ENCODE measurements at places on chromosomes 3 and 15. TPM values are rescaled to one million over a fixed set of nuclear protein-coding genes. Genes with fewer than 3 reads are reported as not detected.

DNA sequence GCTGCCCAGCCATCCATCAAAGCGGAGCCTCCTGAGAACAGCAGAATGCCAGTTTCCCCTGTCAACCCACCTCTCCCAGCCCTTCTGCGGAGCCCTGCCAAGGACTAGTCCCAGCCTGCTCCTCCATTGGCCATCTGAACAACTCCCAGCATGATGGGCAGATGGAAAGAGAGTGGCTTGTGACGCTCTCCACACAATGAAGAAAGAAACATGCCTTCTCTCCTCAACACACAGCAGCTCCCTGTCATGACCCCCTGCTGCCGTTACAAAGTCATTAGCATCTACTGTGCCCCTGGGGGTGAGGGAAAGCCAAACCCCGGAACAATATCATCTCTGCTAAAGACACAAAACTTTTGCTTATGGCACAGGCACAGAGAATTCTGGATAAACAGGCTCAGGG lies 33.6 kb downstream of the MECOM start:
- DNase-seq, result no peak

- peak; percentile 37 for DNase-seq
Observed at GRCh38 chr3:1093217-1093616, 393 bp downstream of the CNTN6 start.

GRCh38 chr3:124843047-124843446 lies 44.1 kb downstream of the ITGB5 start:
- DNase-seq, result no peak

GRCh38 chr15:92115834-92116233 lies 262.3 kb downstream of the SLCO3A1 start:
- DNase-seq, result no peak

DNA sequence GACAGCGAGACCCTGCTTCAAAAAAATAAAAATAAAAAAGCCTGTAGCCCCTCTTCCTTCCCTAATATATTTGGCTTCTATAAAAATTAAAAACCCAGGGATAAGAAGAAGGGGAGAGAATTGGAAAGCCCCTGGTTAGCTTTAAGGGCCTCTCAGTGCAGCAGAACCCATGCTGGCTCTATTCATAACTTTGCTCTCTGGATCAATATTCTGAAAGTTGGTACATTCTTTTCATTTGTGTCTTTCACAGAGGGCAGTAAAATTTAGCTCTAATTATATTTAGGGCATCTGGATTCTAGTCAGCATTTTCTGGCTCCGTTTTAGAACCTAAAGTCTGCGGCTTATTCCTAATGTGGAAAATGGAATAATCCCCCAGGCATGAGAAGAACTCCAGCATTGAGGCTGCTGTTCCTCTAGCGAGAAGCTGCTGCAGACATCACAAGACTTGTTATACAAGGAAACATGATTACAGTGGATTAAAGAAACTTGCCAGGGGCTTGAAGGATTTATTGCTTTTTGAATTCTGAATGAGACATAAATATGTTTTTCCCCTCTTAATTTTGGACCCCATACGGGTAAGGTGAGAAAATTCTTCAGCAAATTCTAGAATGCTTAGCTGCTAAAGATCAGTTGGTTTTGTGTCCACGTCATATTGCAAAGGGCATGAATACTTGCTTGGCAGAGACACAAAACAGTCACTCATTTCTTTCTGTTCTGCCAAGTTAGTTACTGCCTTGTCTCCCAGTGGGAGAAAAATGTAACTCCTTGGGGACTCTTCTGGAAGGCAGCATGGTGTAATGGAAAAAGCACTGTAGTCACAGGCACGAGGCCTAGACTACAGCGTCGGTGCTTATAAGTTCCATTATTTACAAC lies 177.7 kb downstream of the VGLL4 start:
- DNase-seq, result no peak

- DNase-seq, result no peak
Observed at GRCh38 chr3:71251156-71251775, 332.3 kb downstream of the FOXP1 start.

DNA sequence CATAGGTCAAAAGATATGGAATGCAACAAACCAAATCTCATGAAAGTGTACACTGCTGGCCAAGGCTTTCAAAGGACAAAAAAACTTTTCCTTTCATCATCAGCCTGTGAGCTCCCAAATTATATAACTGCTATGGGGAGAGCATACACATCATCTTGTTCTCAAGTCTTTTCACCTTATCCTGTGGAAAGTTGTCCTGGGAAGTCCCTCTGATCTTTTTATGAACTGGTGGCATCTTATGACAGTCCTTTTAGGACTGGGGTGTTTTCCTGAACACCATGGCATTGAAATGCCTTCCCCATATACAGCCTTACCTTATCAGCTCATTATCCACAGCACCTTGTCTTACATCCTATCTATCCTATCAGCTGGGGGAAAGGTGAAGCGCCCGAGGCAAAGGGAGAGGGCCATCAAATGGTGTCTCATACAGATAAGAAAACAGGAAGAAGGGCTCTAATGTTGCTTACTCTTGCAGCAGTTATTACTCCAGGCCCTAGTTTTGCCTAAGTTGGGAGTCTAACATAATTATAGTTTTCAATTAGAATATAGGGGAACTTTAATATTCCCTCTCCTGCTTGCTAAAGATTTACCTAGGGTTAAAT lies 61.5 kb upstream of the GOLIM4 start:
- no peak for DNase-seq

- no peak for DNase-seq
Observed at GRCh38 chr3:19074257-19074900, 73.9 kb upstream of the KCNH8 start.

- no peak for DNase-seq
Observed at GRCh38 chr15:74136540-74136813, 6.1 kb downstream of the ISLR2 start.

- no peak for DNase-seq
Observed at GRCh38 chr15:91393186-91393585, 293.1 kb downstream of the SV2B start.

- peak; percentile 17 for DNase-seq
Observed at GRCh38 chr15:51403072-51403878, 61.8 kb downstream of the GLDN start.

DNA sequence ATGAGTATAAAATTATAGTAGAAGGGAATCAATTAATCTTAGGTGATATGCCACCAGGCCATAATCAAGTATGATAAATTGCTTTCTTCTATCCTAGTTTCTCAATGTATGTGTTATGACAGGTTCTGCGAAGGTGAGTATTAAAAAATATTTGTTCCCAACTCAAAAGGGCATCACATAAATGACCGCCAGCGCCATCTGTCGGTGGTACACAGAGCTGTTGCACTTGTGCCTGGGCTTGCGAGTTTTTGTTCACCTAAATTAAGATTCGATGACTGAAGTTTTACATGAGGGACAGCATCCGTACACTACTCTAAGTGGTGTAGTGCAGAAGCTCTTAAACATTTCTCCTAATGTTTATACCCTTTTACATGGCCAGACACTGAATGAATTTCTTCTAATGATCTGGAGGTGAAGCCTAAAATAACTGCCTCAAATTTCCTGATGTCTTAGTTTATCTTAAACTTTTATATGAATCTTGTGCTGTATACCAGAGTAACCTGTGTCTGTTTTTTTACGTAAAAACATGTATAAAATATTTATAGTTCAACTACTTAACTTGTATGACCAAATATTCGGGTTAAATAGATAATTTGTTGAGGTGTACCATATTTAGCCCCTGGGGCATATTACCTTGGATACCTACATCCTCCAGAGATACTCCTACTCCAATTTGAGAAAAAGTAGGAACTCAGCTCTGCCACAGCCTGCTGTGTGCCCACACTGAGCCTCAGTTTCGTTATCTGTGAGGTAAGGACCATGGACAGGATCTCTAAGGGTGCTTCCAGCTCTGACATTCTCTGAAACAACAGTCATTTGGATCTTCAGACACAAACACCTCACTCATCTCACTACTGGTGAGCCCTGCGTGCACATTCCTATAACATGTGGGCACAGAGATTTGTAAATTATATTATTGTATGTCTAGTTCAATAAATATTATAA lies 365.6 kb downstream of the MAGI1 start:
- DNase-seq, result peak; percentile 15

DNA sequence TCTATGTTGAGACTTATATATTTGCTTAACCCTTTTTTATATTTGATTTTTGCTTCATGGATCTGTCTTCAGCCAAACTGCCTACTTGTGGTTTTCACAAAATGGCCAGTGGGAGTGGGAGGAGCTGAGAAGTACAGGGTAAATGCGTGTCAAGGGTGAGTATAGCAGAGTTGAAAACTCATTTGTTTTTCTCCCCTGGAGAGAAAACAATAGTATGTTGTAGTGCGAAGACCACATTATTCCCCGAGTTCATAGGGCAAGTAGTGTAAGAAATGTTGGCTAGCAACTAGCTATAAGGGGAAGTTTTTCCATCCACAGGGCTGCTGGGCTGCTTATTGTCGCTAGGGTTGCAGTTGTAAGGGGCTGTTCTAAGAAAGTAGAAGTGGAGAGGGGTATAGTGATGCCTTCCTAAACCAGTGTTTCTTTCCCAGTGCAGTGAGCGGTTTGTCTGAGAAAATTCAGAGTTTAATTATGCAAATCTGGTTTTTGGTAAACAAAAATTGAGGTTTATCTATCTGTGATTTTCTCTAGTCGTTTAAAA lies 153.8 kb upstream of the AZI2 start:
- DNase-seq, result no peak

DNA sequence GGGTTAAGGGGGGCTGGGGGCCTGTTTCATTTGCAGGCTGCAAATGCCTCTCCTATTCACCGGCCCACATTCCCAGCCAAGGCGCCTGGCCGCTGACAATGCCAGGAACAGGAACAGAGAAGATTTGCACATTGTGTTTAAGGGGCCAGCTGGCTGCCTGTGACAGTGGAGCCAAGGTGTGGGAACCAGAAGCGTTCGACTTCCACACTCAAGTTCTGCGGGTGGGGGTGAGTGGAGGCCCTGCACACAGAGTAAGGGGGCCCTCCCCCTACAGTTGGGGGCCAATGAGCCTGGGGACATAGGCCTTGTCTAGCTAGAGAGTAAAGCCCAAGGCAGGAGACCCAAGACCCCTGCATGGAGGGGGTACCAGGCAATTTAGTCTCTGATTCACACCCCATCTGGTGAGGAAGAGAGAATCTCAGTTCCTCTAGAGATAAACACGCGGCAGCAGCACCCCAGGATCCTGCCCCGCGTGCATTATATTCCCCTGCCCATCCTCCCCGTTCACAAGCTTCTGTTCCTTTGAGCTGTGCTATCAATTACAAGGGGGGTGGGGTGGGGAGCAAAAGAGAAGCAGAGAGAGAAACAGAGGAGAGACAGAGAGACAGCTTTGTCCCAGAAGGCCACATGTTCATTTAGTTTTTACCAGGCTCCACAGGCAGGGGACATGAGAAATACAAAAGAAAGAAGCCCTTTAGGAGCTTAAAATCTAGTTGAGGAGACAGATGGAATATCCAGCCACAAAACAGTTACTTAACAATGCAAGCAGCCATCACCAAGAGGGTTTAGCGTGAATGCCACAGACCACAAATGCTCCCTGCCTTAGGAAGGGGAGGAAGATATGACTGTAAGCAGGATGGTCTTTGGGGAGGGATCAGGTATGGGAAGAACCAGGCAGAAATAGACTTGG lies 9.2 kb downstream of the IGDCC3 start:
- DNase-seq, result no peak

GRCh38 chr3:54198556-54198955 lies 76.2 kb downstream of the CACNA2D3 start:
- peak; percentile 10 for DNase-seq

DNA sequence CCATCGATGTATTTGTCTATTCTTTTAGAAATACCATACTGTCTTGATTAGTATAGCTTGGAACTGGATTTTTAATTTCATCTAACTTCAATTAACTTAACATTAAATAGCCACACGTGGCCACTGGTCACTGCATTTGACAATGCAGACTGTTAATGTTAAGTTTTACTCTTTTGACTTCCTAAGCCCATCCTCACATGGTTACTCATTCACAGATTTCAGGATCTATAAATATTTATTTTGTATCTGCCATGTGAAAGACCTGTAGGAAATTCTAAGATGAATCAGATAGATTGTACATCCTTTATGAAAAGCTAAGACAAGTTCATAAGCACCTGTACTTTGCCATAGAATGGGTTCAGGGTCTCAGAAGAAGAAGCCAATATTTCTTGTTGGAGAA lies 8.3 kb upstream of the RORA start:
- DNase-seq, result no peak

DNA sequence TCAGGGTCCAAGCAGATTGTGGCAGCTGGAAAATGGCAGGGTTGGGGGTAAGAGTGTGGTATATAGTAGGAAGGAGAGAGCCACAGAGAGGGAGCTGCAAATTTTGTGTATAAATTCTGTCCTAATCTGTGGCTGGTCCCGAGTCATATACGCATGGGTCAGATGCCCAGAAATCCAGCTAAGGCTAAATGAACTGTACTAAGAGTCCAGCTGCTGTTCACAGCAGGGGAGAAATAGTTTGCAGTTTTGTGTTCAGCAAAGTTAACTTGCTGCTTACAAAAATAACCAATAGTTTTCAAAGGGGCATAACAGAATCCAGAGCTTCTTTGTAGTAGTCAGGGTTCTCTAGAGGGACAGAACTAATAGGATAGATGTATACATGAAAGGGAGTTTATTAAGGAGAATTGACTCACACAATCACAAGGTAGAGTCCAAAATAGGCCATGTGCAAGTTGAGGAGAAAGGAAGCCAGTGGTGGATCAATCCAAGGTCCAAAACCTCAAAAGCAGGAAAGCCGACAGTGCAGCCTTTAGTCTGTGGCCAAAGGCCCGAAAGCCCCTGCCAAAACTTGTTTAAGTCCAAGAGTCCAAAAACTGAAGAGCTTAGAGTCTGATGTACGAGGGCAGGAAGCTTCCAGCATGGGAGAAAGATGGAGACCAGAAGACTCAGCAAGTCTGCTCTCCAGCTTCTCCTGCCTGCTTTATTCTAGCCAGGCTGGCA lies 146.1 kb upstream of the KBTBD8 start:
- no peak for DNase-seq

GRCh38 chr15:85005319-85005718 lies 23.7 kb downstream of the PDE8A start:
- DNase-seq, result no peak

DNA sequence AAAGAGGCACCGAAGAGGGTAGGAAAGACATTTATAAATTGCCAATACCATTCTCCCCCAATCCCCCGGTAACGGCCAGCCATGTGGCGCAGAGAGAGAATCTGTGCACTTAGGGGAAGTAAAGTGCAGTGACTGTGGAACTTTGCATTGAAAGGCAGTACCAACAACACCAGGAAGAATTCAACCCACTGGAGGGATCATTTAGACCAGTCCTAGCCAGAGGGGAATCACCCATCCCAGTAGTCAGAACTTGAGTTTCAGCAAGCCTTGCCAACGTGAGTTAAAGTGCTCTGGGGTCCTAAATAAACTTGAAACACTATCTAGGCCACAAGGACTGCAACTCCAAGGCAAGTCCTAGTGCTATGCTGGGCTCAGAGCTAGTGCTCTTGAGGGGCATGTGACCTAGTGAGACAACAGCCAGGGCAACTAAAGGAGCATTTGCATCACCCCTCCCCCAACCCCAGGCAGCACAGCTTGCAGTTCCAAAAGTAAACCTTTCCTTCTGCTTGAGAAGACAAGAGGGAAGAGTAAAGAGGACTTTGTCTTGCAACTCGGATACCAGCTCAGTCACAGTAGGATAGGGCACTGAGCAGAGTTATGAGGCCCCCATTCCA lies 15.0 kb downstream of the CEP70 start:
- DNase-seq, result no peak

Gene MESP2
- total RNA-seq, result 0.27 TPM

Gene SCG5
- total RNA-seq, result 76.3 TPM

Gene C3orf20
- total RNA-seq, result 0.18 TPM

Gene TPRG1
- 3.4 TPM for total RNA-seq

Gene CIP2A
- 37.8 TPM for total RNA-seq

Gene SST
- 10.0 TPM for total RNA-seq

Gene UACA
- 43.5 TPM for total RNA-seq

Gene GABRA5
- total RNA-seq, result 4.6 TPM

Gene HEXA
- total RNA-seq, result 61.5 TPM

Gene SETD2
- total RNA-seq, result 74.7 TPM

Gene CA12
- 39.9 TPM for total RNA-seq

Gene NUP210
- 13.8 TPM for total RNA-seq

Gene DNAJA4
- 26.5 TPM for total RNA-seq
